RWPE2 (cell line): ENCODE measurements at places on chromosomes 2 and 18.

GRCh38 chr2:74676331-74676730 is 22.3 kb downstream of the SEMA4F start:
- no peak for DNase-seq

DNA sequence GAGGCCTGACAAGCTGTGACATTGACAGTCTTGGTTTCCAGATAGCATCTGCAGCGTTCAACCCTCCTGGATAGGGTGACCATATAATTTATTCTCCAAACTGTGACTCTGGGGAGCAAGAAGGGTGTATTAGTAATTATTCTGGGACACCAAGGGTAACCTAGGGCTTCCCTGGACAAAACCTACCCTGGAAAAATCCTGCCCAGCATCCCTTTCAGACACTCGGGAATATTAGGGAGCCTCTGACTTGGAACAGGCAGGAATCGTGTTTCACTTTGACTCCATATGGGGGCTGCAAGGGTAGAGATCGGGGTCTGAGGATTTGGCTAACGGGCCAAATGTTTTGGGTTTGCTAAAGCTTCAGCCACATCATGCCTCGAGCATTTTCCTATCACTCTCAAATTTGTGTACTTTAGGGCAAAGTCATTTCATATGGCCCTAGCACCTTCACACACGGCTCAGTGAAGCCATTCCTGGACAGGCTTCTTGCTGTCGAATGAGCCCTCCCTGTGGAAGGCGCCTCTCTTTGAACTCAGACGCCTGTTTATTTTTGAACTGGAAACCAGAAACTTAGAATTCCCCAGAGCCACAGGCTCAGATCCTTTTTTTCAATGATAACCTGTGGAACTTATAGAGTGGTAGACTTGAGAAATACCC is 129.9 kb downstream of the DDX1 start:
- no peak for DNase-seq

GRCh38 chr2:109105113-109105512 is 23.9 kb upstream of the SH3RF3 start:
- DNase-seq: no peak

DNA sequence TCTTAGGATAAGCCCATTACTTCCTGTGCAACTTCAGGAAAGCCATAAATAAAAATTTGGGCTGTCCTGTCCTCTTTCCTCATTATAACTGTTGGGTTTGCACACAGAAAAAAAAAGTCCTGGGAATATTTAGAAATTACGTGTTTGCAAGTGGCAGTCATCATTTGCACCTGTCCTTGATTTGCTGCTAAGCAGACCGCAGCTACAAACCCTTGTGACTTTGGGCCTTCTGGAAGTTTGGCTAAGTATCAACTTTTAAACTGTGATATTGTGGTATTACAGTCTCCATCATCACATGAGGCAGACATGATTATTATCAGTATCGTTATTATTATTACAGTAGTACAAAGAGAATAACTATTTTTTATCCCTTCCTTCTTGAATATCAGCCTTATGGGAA is 260.7 kb upstream of the SESTD1 start:
- no peak for DNase-seq

- no peak for DNase-seq
Measured at GRCh38 chr2:9573013-9573720, 17.5 kb upstream of the ADAM17 start.

DNA sequence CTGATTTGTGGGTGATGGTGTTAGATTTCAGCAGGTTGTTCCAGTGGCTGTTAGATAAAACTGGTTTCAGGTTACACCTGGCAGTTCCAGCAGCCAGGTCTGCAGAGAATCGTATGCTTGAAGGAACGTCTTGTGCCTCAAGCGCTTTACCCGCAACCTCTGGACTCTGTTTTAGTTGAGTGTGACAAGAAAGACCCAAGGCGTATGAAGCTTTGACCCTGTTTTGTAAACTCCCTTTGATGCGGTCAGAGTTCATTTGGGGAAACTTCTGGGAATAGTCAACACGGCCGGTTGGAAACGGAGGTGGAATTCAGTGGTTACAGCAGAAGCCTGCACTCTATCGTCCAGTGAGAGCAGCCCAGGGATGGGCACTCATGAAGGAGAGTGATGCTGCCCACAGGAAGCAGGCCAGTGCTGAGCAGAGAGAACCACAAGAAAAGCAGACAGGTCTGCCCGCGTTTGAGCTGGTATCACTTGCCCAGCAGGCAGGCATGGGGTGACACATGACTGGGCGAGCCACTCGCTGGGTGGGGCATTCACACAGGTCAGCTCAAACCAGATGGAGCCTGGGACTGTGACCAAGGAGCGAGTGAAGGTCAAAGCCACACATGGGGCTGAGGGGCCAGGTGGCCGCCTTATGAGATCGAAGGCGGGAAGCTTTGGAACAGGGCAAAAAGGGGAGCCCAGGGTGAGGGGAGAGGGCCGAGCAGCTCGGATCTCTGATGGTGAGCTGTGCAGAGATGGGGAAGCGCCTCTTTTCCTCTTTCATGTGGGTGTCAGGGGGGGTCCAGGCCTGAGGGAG is 99.6 kb upstream of the MBOAT2 start:
- DNase-seq: no peak

- no peak for DNase-seq
Measured at GRCh38 chr18:74252039-74252395, 39.7 kb downstream of the CYB5A start.

DNA sequence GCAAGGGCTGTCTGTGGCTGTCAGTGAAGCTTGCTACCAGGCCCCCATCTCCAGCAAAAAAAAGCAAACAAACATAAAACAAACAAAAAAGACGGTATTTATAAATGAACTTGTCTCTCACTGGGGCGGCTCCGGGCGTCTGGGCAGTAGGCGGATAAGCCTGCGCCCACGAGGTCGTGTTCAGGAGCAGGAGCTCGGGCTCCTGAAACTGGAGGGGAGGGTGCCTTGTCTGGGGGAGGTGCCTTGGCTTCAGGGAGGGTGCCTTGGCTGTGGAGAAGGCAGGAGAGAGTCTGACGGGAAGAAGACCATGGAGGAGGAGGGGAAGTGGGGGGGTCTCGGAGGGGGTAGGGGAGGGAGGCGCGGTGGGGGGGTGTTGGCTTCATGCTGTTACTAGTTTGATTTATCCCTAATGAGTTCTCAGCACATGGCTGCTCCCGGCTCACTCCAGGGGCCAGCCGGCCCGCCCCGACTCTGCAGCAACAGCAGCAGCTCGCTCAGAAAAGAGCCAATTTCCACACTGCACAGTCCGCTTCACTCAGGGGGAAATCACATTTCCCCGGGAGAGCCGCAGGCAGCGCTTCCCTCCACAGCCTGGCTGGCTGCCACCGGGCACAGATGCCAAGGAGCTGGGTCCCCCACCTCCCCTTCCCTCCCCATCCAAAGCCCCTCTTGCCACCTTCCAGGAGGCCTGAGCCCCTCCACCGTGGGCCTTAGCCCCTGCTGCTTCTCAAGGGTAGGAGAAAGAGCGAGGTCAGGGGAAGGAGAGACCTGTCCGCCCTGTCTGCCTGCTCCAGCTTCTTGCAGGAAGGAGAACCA is 38.7 kb downstream of the PSD4 start:
- DNase-seq: no peak

GRCh38 chr2:107108556-107108955 is 222.6 kb upstream of the ST6GAL2 start:
- DNase-seq: no peak

GRCh38 chr2:28326469-28326805 is 66.2 kb upstream of the FOSL2 start:
- DNase-seq: no peak

- DNase-seq: no peak
Measured at GRCh38 chr2:42116195-42117181, 52.7 kb upstream of the EML4 start.

DNA sequence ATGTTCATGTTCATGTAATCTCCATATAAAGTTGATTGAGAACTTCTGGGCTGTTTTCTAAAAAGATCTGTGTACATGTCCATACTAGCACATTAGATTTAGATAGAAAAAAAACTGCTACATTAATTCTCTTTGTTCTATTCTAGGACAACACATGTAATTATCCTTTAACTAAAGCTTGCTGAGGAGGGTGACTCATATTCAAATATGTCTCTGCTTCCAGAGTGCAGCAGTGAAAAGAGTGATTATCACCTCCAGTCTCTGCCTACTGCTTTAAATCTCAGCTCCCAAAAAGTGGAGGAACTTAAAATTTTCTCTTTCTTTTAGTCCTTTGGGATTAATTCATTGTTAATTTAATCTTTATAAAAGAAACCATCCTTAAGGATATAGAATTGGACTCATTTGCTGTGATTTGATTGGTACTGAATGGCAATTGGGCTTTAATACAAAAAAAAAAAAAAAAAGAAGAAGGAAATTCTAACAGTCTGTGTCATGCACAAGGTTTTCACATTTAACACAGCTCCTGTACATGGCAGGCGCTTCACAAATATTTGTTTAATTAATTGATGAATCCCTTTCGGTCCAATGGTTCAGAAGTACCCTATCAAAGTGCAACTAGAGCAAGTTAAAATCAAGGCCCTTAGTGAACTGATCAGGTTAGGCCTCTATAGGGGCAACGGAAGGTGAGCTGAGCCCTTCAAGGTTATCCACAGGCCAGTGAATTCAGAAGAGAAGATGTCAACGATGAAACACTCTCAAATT is 214.0 kb upstream of the KCNJ3 start:
- no peak for DNase-seq
